Osteocyte (in vitro differentiated cells): ENCODE measurements at places on chromosomes 3 and 15.
A peak's percentile ranks its signal among the peaks of the same experiment; 100 is the strongest.

- H3K36me3 ChIP-seq: no peaks in the 10 kb centered on the region
- peak overlapping the region; percentile 16 for H3K27ac ChIP-seq
- H3K27me3 ChIP-seq: no peaks in the 10 kb centered on the region
- H3K4me3 ChIP-seq: no peak overlapping the region
Observed at GRCh38 chr3:25291481-25291905, 136.6 kb upstream of the RARB start.

DNA sequence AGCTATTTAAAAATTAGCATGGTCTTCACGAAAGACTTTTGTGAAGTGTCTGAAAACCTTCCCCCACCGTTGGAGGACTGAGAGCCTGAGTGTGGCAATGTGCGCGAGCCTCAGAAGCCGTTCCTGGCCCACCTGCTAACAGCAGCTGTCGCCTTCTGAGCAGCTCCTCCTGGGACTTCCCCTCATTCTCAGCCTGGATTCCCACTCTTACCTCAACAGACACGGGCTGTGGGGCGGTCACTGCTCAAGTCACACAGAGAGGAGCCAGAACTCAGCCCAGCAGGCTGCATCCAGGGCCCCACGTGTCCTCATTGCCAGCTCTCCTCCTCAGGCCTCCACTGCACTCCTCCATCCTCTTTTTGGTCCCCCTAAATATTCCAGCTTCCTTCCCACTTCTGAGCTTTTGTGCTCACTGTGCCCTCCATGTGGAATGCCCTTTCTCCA, 7.8 kb downstream of the DNASE1L3 start:
- no peak for DNase-seq
- H3K4me3 ChIP-seq: no peak overlapping the region
- no peak overlapping the region for H3K27ac ChIP-seq
- peaks cover 32% of the 10 kb centered on the region for H3K4me1 ChIP-seq
- no peaks in the 10 kb centered on the region for H3K36me3 ChIP-seq

DNA sequence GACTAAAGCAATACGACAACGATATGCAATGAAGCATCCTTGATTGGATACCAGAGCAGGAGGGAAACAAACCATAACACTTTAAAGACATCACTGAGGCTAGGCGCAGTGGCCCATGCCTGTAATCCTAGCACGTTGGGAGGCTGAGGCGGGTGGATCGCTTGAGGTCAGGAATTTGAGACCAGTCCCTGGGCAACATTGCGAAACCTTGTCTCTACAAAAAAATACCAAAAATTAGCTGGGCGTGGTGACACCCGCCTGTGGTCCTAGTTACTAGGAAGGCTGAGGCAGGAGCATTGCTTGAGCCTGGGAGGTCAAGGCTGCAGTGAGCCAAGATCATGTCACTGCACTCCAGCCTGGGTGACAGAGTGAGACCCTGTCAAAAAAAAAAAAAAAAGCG, 33.9 kb upstream of the BHLHE40 start:
- no peak for DNase-seq
- H3K4me3 ChIP-seq: no peak overlapping the region
- H3K27me3 ChIP-seq: no peaks in the 10 kb centered on the region

GRCh38 chr3:171838218-171838720, 4.9 kb upstream of the TMEM212 start:
- peaks cover 74% of the 10 kb centered on the region for H3K4me1 ChIP-seq
- H3K36me3 ChIP-seq: no peaks in the 10 kb centered on the region
- H3K4me3 ChIP-seq: peak overlapping the region; percentile 64
- no peaks in the 10 kb centered on the region for H3K27me3 ChIP-seq
- DNase-seq: no peak

DNA sequence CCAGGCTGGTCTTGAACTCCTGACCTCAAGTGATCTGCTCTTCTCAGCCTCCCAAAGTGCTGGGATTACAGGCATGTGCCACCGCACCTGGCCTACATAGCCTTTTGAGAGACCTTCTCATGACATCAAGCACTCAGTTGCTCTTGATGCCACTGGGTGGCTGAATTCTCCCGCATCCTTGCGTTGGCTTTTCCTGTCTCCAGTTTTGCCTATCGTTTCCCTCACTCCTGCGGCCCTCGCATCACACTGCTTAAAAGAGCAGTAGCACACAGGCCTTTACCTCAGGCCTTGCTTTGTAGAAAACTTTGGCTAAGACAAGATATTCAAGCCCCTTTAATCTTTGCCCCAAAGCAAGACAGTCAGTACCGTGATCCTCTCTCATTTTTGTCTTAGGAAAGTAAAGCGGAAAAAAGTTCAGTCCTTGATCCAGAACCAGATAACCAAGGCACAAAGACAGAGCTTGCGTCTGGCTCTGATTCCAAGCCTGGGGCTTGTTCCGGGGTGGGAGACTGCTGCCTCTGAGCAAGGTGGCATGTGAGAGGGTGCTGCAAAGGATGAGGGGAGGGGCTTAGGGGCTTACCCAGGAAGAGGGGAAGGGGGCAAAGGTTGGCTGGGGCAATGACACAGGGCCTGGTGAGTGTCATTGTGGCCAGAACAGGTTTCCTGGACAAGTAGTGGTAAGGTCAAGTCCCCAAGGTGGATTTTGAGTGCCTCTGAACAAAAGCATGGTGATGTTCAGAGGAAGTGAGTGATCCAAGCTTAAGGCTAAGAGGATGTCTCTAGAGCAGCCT, 175.0 kb upstream of the TLE3 start:
- no peak overlapping the region for H3K27ac ChIP-seq
- no peak for DNase-seq
- no peaks in the 10 kb centered on the region for H3K36me3 ChIP-seq
- peaks cover 11% of the 10 kb centered on the region for H3K4me1 ChIP-seq
- H3K4me3 ChIP-seq: no peak overlapping the region

- no peak overlapping the region for H3K27ac ChIP-seq
- peaks cover 3% of the 10 kb centered on the region for H3K4me1 ChIP-seq
Observed at GRCh38 chr3:167733961-167734497, 663 bp downstream of the PDCD10 start.

- no peaks in the 10 kb centered on the region for H3K36me3 ChIP-seq
- no peak overlapping the region for H3K4me3 ChIP-seq
- DNase-seq: no peak
- H3K4me1 ChIP-seq: no peaks in the 10 kb centered on the region
- H3K27me3 ChIP-seq: peaks cover 72% of the 10 kb centered on the region
Observed at GRCh38 chr15:66240240-66240794, 13.2 kb downstream of the MEGF11 start.
